Stimulated activated CD8-positive, alpha-beta memory T cell treated with anti-CD3 and anti-CD28 coated beads, Interleukin-2, amount 100 ng/mL, for 1 hour (primary cell): ENCODE measurements at places on chromosomes 11 and 22.
A peak's percentile ranks its signal among the peaks of the same experiment; 100 is the strongest.

DNA sequence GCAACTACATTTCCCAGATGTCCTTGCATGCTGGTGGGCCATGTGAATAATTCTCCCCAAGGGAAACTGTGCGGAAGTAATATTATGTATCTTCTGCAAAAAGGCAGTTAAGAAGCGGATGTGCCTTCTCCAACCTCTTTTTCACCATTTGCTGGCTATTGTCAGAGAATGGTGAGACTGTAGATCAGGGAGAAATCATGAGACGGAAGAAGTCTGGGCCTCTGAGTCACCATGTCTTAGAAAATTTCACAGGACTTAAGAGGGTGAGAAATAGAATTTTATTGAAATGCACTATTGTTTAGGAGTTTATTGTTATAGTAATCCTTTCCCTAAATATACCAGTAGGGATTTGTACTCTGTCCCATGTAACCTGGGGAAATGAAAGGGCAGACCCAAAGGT lies 298.7 kb upstream of the ZC3H12C start:
- DNase-seq: no peak

DNA sequence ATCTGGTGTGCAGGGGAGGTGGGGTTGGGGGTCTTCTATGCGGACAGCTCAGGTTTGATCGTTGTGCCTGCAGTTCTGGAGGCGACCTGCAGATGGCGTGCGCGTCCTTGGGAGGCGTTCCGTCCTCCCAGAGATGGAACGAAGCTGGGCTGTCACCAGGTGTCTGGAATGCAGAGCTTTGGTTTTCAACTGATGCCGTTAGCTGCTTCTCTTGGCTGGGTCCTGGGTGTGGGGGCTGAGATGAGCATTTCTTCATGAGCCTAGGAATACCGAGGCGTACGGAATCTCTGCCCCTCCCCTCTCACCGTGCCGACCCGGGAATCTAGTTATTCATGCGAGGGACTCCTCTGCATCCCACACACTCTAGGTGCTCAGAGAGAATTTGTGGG lies 98.6 kb downstream of the CEP164 start:
- peak; percentile 39 for DNase-seq

- no peak for DNase-seq
These were observed 19.6 kb downstream of the MACROD1 start for GRCh38 chr11:64146036-64146955.

- DNase-seq: no peak
These were observed 62.9 kb upstream of the SPON1 start for GRCh38 chr11:13899603-13900002.

DNA sequence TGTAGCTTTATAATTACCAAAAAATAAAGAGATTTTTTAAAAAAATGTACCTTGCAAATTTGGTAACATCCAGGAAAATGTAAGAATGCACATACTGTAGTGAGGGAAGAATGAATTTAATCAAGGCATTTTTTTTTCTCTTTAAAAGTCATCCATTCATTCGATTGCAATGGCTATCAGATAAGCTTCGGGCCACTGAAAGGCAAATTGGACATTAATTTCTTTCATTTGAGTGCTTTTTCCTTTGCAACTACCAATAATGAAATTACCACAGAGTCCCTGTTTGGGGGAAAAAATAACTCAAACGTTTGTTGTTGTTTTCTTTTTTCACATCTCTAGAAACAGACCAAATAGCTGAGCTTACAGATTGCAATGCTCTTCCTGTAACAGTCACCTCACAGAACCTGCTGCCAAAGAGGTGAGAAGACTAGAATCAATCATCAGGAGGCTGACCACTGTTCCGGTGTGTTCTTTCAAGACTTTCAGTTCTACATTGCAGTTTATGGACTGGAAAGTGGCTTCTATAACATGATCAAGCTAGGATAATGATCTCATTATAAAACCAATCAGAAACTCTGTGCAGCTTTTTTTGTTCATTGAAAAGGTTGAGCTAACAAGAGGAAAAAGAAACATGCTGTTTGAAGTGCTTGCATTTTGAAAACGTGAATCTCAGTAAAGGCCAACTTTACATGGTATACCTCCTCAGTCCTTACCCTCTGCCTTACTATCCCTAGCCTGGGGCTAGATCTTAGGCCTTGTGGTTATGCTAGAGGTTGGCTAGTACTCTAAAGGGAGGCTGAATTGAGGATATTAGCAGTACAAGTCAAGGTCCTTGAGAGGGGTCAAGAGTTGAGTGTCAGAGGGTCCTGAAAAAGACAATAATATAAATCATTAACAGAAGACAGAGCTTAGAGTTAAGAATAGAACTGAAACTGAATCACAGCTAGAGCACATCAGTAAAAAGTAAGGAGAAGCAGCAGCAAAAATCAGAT lies 1276.1 kb downstream of the LRRC4C start:
- no peak for DNase-seq

DNA sequence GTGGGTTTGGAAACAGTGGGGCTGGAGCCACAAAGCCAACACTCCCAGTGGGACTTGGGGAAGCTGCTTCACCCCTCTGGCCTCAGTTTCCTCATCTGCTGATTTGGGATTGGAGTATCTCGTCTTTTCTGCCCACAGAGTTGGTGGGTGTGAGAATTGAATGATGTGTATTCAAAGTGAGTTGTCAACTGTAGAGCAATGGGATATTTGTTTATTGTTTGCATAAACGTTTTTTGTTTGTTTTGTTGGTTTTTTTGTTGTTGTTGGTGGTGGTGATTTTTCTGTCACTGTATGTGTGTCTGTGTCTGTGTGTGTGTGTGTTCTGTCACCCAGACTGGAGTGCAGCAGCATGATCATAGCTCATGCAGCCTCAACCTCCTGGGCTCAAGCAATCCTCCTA lies 542.0 kb downstream of the MIAT start:
- no peak for DNase-seq
